Cerebellar nuclear complex (tissue), 1 donor: ENCODE measurements at places on chromosomes 3 and 15.

DNA sequence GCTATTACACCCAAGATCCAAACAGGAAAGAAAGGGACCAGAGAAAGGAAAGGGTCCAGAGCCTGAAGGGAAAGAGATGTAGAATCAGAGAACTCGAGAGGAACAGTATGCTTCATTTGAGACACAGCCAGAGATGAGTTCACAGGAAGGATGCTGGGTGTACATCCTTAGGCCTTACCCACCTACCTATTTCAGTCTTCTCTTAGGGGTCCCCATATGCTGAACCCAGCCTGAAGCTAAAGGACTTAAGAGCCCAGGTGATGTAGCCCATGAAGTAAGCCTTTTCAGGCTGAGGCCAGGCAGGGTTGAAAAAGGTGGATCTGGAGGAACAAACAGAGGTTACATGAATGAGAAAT lies 338.0 kb upstream of the KCNH8 start:
- no peak for DNase-seq

DNA sequence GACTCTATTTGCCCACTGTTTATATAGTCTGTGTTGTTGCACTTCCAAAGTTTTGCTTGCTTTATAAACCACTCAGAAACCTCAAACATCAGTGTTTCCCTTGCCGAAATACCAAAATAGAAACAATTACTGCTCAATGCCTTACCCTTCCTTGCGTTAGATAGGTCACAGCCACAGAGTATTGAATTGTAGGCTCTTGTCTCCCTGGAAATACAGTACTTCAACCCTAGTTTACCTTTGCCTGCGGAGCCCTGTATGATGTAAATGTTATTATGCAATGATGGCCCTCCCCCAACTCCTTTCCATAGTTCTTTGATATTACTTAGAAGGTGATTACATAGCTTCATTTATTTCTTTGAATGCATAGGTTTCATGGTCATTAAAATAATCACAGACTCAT lies 44.2 kb downstream of the SOX2 start:
- no peak for DNase-seq

DNA sequence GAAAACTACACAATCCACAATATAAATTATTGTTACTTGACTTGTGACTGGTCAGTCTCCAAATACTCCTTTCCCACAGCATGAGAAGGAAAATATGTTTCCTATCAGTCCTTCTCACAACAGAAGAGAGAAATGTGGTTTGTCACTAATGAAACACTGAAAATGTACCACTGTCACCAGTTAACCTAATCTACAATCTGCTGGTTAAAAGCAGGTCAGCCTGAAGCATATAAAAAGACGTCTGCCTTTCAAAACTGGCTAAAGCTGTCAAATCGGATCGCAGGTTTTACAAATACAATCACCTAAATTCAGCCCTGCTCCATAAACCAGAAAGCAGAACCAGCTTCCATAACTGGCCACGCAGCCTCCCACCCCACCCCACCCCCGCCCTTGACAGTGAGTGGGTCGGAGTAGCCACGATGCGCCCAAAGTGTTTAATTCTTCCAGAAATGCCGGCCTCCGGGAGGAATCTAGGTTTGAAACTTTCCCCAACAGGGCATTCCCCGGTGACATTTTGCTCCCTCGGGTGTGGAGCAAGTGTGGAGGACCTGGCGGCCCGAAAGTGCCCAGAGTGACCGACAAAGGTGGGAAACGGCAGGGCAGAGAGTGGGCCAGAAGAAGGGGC lies 682 bp downstream of the ETFA start:
- DNase-seq: no peak

- DNase-seq: no peak
Measured at GRCh38 chr3:102193255-102193654, 241.6 kb upstream of the ZPLD1 start.

DNA sequence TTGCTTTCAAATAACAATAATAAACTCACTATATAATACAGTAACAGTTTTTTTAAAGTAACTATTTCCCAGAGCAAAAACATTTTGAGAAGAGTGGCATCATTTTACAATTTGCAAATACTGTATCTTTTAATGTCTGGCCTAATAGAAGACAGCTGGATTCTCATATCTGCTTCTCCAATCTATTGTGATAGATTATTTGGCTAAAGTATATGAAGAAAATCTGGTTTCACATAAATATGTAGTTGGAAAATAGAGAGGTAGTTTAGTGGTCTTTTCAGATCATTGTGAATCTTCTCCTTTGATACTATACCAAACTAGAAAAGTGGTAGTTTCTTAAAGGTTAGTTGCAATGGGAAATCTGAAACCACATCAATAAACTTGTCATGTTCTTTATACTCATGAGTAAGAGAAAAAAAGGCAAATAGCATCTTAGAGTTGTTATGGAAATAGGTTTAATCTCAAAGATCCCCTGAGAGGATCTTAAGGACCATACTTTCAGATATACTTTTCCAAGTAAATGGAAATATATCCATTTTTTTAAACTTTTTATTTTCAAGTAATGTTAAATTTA lies 124.8 kb upstream of the NR2E3 start:
- DNase-seq: no peak

DNA sequence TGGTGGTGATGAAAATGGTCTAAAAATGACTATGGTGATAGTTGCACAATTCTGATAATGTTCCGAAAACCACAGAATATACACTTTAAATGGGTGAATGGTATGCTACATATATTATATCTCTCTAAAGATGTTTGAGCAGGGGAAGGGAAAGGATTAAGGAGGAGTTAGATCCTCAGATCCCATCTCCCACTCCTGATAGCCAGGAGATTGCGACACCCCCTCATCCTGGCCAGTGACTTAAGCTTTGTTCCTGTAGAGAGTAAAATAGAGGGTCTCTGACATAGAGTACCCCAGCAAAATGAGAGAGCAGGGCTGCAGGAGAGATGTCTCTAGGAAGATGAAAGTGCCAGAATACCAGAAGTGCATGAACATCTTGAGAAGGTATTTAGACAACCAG lies 984.8 kb downstream of the FHIT start:
- DNase-seq: no peak

DNA sequence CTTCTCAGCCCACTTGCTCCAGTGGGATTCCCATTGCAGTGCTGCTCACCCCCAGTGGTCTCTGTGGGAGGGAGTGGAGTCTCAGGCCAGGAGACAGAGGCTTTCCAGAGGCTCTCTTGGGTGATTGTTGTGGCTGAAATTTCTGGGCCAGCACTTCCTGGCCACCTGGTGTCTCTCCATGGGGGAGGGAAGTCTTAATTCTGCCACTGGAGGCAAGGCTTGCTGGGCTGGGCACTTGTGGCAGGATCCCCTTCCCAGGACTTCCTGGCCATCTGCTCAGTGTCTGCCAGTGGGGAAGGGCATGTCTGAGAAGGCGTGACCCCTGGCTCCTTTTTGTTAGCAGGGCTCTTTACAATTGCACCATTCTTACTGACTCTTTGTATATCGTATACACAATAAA lies 351.8 kb downstream of the GABRB3 start:
- DNase-seq: no peak

DNA sequence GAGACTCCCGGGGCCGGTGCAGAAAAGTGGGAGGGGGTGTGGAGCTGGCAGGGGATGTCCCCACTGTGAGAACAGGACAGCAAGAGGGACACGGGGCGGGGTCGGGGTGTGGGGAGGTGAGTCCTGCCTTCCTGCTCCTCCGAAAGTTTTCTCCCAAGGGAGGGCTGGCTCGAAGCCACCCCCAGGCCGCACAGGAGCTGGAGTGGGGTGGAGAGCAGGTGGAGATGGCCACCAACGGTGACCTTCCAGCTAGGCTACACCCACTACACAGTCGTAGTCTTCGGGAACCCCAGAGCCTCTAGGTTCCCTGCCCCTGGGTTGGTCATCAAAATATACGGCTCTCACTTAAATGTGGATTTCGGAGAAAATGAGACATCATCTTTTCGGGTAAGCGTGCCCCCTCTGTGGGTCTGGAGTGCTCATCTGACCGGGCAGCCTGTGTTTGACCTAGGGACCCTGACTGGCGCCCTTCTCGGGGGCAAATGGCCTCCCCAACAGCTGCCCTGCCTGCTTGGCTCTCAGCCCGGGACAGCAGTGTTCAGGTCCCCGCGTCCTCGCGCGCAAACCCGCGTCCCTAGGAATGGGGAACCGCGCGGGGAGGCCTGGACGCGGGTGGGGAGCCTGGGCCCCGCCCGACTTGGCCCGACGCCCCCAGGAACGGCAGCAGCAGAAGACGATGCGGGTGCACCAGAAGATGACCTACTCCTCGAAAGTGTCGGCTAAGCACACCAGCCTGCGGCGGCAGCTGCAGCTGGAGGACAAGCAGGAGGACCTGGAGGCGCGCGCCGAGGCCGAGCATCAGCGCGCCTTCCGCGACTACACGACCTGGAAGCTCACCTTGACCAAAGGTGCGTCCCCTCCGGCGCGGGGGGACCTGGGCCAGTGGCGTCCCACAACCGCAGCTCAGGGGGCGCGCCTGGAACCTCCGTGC lies 21.2 kb downstream of the CFAP100 start:
- DNase-seq: no peak

DNA sequence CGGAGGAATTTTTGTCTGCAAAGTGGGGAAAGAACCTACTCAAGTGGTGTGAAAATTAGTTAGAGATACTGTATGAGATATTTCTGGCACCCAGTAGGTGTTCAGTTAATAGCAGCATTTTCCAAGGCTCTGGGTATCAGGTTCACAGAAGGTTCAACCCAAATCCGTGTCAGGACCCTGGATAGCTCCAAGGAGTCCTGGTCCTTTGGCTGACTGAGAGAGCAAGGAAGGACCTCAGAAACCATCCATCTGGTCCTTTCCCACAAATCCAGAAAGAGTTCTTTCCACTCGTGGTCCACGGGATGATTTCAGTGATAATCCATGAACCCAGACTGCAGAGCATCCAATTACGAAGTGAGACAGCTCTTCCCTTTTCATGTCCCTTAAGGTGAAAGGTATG lies 51.4 kb downstream of the SLC6A11 start:
- DNase-seq: no peak

GRCh38 chr3:46027021-46027705 lies at the start of gene XCR1:
XCR1 (minus strand) TSS chr3:46027483; CDS start chr3:46021947, 5,536 bp downstream.
- no peak for DNase-seq

- no peak for DNase-seq
Measured at GRCh38 chr3:140219291-140219690, 284.3 kb downstream of the CLSTN2 start.

DNA sequence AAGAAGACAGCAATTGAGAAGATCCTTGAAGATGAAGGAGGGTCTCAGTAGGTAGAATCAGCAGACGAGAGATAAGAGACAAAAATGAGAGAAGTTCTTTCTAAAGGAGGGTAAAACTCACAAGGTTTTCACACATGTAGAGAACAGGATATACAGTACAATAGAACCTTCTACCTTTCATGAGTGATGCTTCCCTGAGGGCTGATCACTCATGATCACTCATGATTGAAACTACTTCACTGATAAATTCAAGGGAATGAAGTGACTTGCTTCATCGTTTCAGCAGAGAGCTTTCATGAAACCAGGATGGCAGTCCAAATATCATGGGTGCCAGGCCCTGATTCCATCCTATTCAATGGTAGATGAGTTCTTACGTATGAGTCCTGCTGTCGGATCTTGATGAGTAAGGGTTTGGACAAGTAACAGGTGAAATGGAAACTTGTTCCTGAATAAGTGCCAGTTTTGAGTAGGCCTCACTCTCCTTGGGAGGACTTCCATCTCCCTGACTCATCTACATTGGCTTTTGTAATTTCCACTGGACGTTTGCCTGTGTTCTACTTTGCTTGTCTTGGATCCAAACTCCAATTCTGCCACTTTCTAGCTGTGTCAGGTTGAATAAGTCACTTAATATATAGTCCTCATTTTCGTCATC lies 9.6 kb upstream of the CLDN16 start:
- no peak for DNase-seq

DNA sequence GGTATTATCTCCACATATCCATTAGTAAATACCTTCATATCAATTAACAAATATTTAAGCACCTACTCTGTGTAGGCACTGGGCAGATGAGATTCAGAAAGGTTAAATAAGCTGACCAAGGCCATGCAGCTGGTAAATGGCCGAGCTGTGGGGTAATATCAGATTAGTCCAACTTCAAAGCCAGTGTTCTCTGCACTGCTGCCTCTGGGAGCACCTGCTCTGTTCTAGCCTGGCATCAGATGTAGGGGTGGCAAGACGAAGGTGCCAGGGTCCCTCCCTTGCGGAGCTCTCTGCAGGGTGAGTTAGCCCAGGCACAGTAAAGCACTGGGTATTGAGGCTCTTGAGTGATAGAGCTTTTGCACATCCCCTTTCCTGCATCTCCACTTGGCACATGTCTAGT lies 5.5 kb downstream of the TATDN2 start:
- no peak for DNase-seq

GRCh38 chr3:20125897-20126296 lies 60.1 kb downstream of the SGO1 start:
- no peak for DNase-seq

DNA sequence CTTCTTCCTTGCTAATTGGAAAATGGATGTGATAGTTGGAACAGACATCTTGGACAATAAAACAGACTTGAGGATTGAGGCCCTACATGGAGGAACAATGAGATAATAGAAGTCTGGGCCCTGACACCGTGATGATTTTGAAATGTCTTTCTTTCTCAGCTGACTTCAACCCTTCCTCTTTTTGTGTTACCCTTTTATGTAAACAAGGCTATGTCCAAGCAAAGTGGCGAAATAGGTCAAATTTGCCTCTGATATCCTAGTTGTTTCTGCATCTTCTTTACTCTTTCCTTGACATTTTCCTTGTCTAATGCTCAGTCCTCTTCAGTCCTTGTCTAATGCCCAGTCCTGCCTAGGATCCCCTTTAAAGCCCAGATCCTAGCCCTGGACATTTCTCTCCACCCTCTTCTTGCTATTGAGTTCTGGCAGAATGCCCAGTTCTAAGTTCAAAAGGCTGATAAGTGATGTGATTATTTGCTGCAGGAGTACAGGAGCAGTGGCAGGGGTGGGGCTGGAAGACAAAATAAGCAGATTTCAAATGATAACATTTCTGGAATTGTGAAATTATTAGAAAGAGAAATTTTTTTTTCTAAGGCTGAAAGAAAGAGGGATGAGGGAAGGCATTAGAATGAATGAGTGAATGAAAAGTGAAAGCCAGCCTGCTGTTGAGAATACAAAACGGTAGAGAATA lies 6.5 kb upstream of the VPS8 start:
- DNase-seq: no peak
